ENCODE measurements at places on chromosomes 2 and 18.

GRCh38 chr2:105438104-105438929, 39.5 kb upstream of the FHL2 start:
- DNase-seq = peak; percentile 41

DNA sequence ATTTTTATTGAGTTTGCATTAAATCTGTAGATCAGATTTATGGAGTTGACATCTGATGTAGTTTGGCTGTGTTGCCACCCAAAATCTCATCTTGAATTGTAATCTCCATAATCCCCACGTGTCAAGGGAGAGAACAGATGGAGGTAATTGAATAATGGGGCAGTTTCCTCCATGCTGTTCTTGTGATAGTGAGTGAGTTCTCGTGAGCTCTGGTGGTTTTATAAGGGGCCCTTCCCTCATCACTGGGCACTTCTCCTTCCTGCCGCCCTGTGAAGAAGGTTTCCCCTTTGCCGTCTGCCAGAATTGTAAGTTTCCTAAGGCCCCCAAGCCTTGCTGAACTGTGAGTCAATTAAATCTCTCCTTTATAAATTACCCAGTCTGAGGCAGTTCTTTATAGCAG, 32.2 kb downstream of the ZC3H15 start:
- DNase-seq = no peak

- DNase-seq = no peak
Observed at GRCh38 chr2:179646862-179647587, 214.4 kb downstream of the ZNF385B start.

DNA sequence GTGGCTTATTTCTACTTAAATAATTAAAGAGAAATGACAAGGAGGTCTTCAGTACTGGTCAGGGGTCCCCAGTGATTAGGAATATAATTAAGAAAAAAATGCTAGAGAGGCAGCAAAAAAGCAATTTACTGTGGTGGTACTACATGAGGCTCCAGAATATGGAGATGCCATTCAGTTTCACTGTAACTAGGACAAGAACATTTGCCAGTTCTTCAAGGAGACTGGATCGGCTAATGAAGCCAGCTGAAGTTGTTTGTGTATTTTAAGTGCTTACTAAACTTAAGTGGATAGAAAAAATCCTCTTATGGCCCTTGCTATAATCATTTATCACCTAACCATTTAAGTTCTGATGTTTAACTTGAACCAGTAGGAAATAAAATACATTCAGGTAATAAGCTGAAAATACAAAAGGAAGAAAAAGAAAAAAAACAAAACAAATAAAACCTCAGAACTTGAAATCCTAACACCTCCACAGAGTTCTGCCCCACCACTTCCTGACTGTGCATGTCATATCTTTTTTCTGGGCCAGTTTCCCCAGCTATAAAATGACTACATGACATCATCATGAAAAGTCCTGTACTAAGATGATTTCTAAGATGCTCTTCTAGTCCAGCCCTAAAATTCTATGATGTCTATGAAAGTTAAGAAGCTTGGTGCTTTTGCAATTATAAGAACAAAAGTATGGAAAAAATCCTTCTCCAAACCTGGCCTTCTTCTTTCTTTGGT, 98.0 kb downstream of the TRABD2A start:
- DNase-seq = no peak

DNA sequence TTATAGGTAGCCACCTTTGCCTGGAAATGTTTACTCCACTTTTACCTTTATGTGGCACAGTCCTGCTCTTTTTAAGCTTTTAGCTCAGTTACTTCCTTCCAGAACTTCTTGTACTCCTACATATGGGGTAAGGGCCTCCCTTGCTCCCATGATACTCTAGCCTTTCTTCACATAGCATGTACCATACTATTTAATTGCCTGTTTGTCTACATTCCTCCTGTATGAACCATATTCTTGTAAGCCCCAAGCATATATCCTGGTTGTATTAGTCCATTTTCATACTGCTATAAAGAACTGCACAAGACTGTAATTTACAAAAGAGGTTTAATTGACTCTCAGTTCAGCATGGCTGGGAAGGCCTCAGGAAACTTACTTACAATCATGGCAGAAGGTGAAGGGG, 90.6 kb upstream of the VWC2L start:
- DNase-seq = no peak

GRCh38 chr18:61676773-61677434, 215.9 kb downstream of the RNF152 start:
- DNase-seq = peak; percentile 12

- no peak for DNase-seq
Observed at GRCh38 chr2:62660087-62660486, 45.4 kb upstream of the EHBP1 start.

- DNase-seq = no peak
Observed at GRCh38 chr18:39962546-39962945, 1992.5 kb upstream of the PIK3C3 start.

- peak; percentile 54 for DNase-seq
Observed at GRCh38 chr2:75100011-75100800, 99.1 kb downstream of the TACR1 start.

DNA sequence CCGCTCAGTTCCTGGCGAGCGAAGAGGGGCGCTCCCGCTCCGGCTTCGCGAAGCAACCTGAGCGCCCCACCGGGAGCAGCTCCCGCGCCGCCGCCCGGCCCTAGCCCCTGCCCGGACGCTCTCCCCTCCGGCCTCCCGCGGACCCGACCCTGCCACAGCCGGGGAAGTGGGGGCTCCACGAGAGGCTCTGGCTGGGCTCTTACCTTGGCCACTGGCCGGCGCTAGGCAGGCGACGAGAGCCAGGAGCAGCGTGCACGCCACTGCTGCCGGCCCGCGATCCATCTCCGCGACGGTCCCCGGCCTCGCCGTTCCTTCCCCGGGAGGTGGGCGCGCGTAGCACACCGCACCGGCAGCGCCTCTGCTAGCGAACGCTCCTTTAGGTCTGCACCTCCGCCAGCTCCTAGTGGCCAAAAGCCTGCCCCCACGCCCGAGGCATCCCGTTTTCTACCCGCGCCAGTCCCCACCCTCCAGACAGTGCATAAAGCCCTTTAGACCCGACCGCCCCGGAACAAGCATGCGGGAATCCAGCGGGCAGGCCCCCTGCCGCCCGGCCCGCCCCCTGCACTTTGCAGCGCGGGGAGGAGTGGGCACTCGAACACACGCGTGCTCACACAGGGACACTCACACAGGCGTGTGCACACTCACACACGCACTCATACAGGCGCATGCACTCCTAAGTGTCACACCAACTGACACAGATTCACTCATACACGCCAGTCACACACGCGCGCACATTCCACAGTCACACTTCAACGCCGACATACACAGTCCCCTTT, at the start of gene LRP2:
Gene LRP2, minus strand, starts transcription at position 417 of the 776 bp plus-strand sequence. Its CDS starts 135 bp downstream, at position 282.
- DNase-seq = no peak

- DNase-seq = peak; percentile 80
Observed at GRCh38 chr18:62329691-62330454, 4.8 kb downstream of the TNFRSF11A start.

GRCh38 chr2:131584940-131585339, 57.3 kb downstream of the CCDC74A start:
- no peak for DNase-seq

GRCh38 chr2:205119136-205119535, 563.2 kb upstream of the NRP2 start:
- DNase-seq = no peak

DNA sequence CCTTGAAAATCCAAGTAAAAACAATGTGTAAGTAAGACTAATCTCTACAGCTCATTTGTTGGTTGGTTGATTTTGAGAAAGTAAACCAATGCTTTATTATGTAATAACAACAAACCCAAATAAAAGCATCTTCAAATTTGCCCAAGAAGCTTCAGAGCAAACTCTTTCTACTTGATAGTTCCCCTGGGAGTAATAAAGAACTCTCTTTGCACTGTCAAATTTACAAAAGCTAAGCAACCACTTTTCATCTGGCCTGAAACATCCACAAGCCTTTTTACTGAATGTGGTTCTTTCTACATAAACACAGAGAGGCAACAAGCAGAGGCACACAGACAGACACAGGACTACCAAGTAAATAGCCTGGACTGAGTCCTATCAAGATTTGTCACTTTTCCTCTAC, 28.8 kb upstream of the CACNB4 start:
- no peak for DNase-seq

DNA sequence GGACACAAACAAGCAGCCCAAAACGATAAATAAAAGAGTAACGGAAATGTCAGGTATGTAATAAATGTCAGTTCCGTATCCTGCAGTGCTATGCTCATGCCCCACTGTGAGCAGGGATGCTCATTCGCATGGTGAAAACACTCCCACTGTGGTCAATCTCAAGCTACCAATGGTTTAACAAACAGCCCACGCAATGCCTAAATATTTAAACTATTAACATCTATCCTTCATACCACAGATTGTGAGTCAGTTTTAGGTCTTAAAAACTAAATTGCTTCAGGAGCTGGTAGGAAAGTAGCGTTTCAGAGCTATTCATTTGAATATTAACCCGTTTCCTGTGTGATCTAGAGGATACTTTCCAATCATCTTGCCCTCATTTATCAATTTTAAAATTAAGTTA, 207.4 kb downstream of the TCF4 start:
- DNase-seq = no peak

GRCh38 chr2:46899053-46899452, 16.6 kb downstream of the MCFD2 start:
- DNase-seq = no peak

- no peak for DNase-seq
Observed at GRCh38 chr18:49514577-49514976, 27.5 kb upstream of the C18orf32 start.

DNA sequence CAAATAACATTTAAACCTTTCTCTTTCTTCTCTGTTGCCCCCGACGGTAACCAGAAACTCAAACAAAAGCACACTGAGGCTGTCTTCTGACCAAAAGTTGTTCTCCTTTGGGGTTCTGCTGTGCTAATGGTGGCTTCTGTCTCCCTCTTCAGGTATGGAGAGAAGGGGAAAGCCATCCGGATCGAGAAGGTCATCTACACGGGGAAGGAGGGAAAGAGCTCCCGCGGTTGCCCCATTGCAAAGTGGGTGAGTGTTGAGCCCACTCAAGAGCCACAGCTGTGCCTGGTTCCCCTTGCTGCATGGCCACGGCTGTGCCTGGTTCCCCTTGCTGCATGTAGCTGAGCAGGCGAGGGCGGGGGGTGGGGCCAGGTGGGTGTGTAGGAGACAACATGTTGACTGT, 67.4 kb downstream of the BOLA3 start:
- peak; percentile 11 for DNase-seq

DNA sequence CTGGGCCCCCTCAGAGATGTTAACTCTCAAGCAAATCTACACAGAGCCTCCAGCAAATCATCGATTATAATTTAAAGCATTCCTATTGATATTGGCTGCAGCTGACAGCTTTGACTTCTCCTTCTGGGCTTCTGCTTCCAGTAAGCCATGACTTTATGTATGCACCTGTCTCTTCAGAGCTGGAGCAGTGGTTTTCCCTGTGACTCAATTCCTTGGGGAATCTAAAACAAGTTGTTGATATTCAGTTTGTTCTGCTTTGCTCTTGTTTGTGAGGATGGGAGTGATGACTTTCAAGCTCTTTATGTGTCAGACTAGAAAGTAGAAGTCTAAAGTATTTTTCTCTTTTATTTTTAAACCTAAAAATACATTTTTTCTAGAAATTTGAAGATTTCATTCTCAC, 45.1 kb upstream of the TNP1 start:
- DNase-seq = no peak

DNA sequence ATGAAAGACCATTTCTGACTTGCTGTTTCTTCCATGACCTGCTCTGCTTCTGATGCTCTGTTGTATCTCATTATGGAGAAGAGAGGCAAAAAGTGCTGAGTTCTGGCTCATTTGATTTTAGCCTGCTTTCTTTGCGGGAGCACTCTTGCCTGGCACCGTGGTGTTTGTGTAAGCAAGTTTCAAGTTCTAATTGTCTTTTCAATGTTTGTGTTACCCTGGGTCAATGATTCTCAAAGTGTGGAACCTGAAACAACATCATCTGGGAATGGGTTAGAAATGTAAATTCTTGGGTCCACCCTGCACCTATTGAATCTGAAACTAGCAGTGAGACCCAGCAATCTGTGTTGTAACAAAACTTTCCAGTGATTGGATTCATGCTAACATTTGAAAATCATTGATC, 85.5 kb upstream of the STON1 start:
- no peak for DNase-seq

GRCh38 chr2:197198890-197199289, 111.7 kb downstream of the ANKRD44 start:
- peak; percentile 73 for DNase-seq

GRCh38 chr2:26349690-26350089, 3.1 kb upstream of the ADGRF3 start:
- DNase-seq = no peak

DNA sequence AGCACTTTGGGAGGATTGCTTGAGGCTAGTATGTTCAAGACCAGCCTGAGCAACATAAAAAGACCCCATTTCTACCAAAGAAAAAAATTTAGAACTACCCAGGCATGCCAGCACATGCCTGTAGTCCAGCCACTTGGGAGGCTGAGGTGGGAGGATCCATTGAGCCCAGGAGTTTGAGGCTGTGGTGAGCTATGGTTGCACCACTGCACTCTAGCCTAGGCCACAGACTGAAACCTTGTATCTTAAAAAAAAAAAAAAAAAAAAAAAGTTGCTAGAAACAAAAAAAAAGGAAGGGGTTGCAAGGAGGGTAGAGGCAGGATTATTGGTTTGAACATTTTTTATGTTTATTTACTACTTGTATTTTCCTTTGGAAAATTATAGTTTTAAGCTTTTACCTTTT, 4.8 kb downstream of the SEC11C start:
- no peak for DNase-seq

DNA sequence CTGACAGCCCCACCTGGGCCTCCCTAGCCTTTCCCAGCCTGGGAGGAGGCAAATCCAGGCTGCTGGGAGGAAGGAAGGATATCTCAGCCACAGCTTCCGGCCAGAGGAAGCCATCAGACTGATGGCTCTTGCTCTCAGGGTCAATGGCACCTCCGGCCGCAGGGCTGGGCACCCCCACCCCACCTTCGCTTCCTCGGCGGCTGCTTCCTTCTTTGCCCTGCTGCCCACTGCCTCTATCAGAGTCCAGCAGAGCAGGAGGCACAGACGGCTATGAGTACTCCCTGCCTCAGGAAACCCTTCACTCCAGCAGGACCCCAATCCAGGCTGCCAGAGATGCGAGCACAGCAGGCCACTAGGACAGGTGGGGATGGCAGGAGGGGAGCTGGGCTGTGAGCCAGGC, 3.3 kb downstream of the SEMA4C start:
- DNase-seq = no peak

GRCh38 chr2:102126169-102126568, 16.4 kb upstream of the IL1R1 start:
- DNase-seq = no peak

- no peak for DNase-seq
Observed at GRCh38 chr2:198630384-198630783, 826.0 kb downstream of the PLCL1 start.

Data from fibroblast of the aortic adventitia (primary cell).